ENCODE measurements at places on chromosomes 13 and 19.

GRCh38 chr19:18443831-18444230 is 5.9 kb upstream of the ISYNA1 start:
- DNase-seq = no peak

GRCh38 chr19:47176627-47177090 is 46.0 kb downstream of the SAE1 start:
- peak; percentile 86 for DNase-seq

DNA sequence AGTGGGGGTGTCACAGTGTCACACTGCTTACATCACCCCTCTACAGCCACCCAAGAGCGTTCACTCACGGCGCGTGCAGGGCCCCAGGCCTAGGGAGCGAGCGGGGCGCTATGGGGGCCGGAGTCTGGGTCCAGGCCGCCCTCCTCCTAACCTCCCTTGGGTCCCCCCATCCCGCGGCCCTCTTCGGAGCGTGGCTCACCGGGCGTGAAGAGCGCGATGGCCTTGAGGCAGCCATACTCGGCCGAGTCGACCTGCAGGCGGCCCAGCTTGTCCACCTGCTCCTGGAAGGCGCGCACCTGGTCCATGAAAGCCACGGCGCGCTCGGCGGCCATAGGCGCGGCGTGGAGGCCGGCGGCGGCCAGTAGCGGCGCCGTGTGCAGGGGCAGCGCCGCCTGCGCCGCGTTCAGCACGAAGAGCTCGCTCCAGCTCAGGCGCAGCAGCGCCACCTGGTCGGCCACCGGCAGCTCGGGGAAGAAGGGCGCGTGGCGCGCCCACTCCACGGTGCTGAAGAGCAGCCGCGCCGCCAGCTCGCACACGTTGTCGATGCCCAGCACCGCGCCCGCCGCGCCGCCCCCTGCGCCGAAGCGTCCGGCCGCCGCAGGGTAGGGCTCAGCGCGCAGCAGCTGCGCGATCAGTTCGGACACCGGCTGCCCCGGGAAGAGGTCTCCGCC is 9.4 kb downstream of the OCEL1 start:
- peak; percentile 61 for DNase-seq

- peak; percentile 85 for DNase-seq
Measured at GRCh38 chr13:41917641-41918040, 43.3 kb downstream of the VWA8 start.

DNA sequence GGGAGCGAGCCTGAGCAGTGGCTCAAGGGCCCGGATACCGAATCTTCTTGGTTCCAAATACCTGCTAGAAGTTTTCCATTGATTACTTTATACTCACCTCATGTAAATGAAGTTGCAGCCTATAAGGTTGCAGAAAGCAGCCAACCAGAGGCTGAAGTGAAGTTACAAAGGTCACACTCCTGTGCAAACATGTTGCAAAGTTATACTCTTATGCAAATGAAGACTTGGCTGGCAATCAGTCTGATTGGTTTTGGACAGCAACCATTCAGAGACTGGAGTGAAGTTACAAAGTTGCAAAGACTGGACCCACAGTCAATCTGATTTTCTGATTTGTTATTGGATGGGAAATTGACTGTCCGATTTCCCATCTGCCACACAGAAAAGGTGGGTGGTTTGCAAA is 152.5 kb downstream of the GGACT start:
- no peak for DNase-seq

- DNase-seq = no peak
Measured at GRCh38 chr19:42074513-42075363, 1.2 kb upstream of the ZNF574 start.

DNA sequence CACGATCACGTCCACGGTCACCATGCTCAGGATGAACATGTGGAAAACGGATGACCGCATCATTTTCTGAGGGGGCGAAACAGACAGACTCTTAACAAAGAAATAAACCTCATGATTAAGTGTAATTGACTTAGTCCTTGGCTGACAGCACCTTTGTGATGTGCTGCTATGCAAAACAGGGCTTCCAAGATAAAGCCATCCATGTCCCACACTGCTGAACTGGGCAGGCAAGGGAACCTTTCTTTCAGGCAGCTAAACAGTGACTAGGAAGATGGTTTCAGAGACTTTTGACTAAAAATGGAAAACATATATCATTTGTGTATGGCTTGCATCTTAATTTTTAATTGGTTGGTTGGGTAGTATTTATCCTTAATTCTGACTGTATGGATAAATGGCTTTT is 157.8 kb downstream of the NALCN start:
- DNase-seq = no peak

GRCh38 chr19:43320546-43320945 is 32.9 kb upstream of the CD177 start:
- DNase-seq = no peak

- DNase-seq = peak; percentile 92
Measured at GRCh38 chr13:28138756-28139470, 568 bp downstream of the PAN3 start.

- DNase-seq = no peak
Measured at GRCh38 chr19:13981021-13981420, 25.1 kb downstream of the RFX1 start.

DNA sequence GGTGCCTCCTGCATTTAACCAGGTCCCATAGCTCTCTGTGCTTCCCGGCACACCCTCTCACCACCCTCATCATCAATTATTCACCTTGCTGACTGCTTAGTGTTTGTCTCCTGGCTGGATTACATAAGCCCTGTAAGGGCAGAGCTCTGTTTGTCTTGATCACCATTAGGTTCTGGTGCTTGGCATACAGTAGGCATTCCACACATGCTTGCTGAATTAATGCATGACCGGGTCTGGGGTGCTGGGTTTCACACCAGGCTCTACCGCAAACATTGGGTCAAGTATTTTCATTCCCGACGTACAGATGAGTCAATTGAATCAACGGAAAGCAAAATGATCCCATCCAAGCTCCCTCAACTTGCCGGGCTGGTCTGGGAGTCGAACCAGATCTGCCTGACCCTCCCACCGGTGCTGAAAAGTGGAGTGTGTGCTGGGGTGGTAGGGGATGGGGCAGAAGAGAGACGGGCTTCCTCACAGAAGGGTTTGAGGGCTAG is 28.5 kb downstream of the VAV1 start:
- peak; percentile 41 for DNase-seq

DNA sequence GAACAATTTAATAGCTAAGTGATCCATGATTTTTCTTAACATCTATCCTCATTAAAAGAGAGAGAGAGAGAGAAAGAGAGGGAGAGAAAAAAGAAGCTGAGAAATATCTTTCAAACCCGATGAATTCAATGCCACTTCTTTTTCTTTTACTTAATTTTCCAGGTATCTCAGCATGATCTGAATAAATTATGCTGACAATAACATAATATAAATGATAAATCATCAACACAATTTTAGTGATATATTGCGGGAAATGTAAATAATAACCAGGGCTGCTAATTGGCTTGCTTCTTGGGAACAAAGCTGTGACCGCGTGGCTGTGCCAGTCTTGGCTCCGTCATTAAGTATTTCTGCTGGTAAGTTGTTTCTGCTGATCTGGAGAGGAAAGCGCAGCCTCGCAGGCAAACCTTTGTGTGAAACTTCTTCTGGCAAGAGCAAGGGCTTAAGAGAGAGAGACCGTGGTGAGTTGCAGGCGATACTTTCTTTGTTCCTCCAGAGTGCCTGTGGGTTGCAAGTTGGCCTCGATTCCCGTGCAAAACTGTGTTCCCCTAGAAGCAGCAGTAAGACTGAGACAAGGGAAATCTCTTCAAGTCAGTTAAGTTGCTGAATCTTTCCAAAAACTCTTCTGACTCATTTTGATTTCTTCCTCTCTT is 489.1 kb upstream of the TSHZ3 start:
- no peak for DNase-seq

GRCh38 chr19:9009431-9009830 is 778 bp downstream of the MUC16 start:
- DNase-seq = no peak

DNA sequence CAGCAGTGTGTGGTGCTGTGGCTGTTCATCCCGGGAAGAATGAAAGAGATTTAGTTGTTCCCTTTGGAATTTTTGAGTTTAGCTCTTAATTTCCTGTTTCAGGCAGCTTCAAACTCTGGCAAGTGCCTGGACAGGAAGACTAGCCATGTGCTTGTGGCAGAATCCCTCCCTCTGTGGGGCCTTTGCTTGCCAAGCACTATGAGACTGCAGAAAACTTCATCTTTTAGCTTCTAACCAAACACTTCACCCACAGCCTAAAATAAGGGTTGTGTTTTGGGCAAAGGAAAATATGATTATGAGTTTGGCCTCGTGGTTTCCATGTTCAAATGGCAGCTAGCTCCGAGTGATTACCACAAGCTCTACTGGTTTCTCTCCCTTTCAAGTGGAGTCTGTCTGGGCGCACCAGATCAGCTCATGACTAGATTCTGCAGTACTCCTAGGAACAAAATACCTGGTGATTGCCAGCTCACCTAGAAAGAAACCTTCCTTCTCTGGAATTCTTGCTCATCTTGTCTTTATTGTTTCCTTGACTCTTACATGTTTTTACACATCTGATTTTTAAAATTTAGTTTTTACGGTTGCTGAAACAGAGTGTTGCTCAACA is 707.5 kb downstream of the SLITRK6 start:
- DNase-seq = no peak

- no peak for DNase-seq
Measured at GRCh38 chr19:38740257-38740592, 4.0 kb downstream of the CAPN12 start.

- no peak for DNase-seq
Measured at GRCh38 chr13:78197231-78197630, 278.6 kb upstream of the EDNRB start.

GRCh38 chr19:48616491-48617056 is 1.7 kb upstream of the FAM83E start:
- no peak for DNase-seq

DNA sequence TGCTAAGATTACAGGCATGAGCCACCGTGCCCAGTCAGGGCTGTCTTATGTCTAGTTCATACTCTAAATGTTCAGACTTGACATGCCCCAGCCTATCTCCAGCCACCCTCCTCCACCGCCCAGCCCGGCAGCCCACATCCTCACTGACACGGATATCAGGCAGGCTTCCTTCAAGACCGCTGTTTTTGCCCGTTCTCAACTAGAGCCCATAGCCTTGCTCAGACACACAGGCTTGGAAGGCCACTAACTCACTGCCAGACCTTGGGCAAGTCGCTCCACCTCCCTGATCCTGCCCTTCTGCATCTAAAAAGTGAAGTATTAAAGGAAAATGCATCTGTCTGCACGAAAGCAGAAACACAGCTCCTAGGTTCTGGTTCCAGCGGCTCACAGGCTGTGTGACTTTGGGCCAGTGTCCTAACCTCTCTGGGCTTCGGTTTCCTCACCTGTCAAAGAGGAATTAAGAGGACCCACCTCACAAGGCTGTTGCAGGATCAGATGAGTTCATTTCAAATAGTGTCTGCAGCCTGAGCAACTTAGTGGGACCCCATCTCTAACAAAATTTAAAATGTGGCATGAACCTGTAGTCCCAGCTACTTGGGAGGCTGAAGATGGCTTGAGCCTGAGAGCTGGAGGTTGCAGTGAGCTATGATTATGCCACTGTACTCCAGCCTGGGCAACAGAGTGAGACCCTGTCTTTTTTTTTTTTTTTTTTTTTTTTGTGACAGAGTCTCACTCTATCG is 14.5 kb upstream of the CERS4 start:
- DNase-seq = no peak

- DNase-seq = no peak
Measured at GRCh38 chr13:44421853-44422525, 48.4 kb downstream of the SERP2 start.

GRCh38 chr13:101390461-101390860 is 25.8 kb downstream of the NALCN start:
- peak; percentile 61 for DNase-seq

- no peak for DNase-seq
Measured at GRCh38 chr13:98564204-98564603, 12.7 kb downstream of the STK24 start.

GRCh38 chr13:25455146-25455545 is 83.4 kb downstream of the ATP8A2 start:
- DNase-seq = no peak

DNA sequence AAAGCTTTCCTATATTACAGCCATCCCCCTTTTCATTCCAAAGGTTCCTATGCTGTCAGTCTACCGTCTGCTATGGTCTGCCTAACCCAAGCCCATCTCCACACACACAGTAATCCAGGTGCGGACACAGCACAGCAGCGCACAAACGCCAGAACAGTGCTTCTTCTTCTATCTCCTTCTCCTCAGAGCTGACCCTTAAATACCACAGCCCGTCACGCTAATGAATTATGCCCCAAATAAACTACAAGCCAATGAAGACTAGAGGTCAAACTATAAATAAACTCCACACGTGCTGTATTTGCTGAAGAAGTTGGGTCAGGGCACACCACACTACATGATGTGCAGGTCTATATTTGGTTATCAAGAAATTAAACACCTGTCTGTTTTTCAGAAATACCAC is 71.8 kb downstream of the TBC1D4 start:
- DNase-seq = no peak

DNA sequence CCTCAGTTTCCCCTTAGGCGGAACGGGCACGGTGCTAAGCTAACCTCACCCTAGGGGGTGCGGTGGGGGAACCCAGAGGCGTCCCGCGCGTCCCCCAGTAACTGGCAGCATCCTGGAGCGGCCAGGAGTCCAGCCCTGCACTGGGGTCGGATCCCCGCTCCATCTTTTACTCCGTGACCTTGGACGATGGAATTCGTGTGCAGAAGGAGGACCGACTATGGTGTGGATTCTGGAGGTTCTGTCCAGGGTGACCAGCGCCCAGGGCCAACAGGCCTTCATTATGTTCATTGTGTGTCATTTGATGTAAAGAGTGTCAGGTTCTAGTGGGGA is 630 bp downstream of the SPPL2B start:
- DNase-seq = no peak

GRCh38 chr19:30528919-30529318 is 156.7 kb downstream of the ZNF536 start:
- no peak for DNase-seq

- DNase-seq = no peak
Measured at GRCh38 chr13:40407567-40407966, 258.9 kb downstream of the FOXO1 start.

DNA sequence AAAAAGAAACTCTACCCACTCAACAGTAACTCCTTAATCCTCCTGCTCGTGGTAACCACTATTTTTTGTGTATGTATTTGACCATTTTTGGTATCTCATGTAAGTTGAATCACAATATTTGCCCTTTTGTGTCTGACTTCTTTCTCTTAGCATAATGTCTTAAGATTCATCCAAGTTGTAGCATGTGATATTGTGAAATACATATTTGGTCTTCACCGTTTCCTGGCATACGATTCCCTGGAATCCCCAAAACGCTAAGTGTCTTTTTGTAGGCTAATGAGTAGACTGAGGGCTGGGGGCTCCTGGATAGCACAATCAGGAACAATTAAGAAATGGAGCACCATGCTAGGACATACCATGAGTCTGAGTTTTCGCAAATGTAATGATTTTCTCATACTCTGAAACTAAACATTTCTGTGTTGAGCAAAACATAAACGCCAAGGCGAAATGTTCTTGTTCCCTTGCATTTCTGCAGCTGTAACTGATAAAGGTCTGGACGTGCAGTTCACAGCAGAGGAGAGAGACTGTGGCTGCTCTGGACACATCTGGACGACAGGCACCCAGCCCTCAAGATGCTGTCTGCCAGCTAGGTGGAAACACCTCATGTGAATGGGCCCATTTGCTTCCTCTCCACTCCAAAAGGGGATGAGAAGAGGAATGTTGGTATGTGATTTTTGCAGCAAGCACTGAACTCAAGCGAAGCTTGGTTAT is 38.4 kb downstream of the BRD4 start:
- peak; percentile 65 for DNase-seq
